Karpas-422 (cell line): ENCODE measurements at places on chromosomes 1 and 21.

GRCh38 chr1:179424610-179425009 lies 58.8 kb downstream of the AXDND1 start:
- DNase-seq: no peak

DNA sequence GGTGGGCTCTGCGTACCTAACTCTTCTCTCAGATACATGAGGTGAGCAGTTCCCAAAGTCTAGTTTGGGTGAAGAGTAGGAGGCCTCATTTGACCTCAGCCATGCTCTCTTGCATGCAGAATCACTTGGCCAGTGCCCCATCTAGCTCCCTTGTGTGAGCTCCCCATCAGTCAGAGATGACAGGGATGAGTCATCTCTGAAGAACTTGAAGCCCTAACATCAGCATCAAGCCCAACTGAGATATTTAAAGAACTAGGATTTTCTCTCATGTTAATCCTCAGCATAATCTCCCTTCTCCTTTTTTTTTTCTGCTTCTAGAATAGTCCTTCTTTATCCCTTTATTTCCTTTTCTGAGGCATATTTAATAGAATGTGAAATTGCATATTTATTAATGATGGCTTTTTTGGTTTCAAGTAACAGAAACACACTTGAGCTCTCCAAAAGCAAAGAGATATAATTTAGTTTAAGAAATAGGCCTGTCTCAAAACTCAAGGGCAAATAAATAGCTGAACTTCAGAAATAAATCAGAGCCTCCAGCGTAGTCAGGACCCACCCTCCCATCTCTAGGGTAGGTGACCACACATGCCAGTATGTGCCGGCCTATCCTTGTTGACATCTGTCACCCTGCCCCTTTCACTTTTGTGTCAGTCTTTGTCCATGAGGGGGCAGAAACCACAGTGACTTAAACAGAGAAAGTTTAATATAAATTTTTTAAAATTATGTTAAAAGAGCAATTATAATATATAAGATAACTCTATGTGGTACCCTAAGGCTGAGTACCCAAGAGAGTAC lies 112.3 kb downstream of the TSEN15 start:
- peak; percentile 44 for DNase-seq

- DNase-seq: peak; percentile 78
Measured at GRCh38 chr1:181033128-181033798, 520 bp upstream of the MR1 start.

DNA sequence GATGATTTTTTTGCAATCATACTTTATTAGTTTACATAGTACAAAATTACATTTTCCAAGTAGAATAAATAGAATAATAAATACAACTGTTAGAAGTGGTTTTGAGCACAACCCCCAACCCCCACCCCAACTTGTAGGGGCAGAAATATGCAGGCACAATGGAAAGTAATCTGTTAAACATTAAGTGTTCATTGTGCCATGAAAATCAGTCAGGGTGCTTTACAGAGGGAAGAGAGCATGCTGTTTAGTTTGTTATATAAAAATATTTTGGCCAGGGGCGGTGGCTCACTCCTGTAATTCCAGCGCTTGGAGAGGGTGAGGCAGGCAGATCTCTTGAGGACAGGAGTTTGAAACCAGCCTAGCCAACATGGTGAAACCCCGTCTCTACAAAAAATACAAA lies 2.6 kb downstream of the OR10T2 start:
- DNase-seq: no peak

DNA sequence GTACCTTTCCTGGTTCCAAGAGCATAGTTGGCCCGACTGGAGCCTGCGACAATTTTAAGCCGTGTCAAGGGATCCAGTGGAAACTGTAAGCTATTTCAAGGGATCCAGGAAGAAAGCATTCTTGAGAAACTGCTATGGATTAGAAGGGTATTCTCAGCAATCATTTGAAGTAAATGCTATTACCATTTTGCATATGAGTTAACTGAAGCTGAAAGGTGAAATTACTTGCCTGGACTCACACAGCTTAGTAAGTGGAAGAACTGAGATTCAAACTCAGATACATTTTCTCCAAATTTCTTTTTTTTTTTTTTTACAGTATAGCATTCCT lies 589 bp downstream of the ZNF684 start:
- DNase-seq: peak; percentile 57

DNA sequence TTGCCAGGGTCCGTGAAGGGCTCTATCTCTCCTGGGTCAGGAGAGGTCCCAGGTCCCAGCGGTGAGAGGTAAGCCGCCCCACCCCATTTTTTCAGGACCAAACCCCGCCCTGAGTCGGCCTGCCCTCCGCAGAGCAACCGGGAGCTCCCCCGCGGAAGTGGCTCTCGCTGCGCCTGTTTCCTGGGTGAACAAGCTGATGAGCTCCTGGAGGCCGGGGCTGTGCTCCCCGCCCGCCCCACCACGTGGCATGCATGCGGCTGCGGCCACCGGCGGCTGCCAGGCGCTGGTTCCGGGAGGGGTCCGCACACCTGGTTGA lies 32.0 kb downstream of the ZBTB17 start:
- no peak for DNase-seq

DNA sequence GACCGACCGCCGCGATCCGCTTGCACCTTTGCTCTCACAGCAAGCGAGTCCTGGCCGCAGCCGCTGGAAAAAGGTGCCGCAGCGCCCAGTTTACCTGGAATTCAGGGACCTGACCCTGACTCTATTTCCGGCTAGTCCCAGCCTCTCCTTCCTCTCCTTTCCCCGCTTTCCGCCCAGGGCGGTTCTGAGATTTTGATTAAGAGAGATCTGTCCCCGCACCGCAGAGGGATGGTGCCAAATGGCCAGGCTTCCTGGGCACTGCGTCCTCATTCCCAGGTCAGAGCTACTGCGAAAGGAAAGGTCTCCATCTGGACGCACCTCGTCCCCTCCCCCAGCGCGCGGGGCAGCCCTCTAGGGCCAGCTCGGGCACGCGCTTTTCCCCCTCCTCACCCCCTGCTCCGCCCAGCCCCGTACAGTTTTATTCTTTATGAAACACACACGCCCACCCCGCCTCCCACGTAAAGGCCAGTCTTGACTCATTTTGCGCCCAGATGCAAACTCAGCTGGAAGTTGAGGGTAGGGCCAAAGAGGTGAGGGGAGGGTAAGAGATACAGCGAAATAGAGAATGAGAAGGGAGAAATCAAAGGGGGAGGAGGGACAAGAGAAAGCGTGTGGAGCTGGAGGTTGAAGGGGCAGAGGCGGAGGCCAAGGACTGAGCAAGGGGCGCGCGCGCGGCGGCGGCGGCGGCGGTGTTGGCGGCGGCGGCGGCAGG lies 411.8 kb upstream of the ESRRG start:
- DNase-seq: no peak

DNA sequence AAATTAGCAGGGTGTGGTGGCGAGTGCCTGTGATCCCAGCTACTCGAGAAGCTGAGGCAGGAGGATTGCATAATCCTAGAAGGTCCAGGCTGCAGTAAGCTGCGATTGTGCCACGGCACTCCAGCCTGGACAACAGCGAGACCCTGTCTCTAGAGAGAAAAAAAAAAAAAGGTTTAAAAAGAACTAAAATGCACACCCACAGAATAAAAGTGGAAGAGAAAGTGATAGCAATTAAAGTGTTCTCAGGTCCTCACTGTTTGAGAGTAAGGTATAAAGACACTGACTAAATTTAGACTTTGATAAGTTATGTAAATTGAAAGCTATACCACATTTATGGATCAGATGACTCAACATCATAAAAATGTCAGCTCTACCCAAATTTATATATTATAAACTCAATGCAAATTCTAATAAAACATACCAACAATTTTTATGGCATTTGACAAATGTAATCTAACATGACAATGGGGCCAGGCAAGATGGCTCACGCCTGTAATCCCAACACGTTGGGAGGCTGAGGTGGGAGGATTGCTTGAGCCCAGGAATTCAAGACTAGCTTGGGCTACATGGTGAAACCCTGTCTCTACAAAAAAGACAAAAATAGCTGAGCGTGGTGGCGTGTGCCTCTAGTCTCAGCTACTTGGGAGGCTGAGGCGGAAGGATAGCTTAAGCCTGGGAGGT lies 11.8 kb downstream of the ZBTB17 start:
- peak; percentile 60 for DNase-seq

DNA sequence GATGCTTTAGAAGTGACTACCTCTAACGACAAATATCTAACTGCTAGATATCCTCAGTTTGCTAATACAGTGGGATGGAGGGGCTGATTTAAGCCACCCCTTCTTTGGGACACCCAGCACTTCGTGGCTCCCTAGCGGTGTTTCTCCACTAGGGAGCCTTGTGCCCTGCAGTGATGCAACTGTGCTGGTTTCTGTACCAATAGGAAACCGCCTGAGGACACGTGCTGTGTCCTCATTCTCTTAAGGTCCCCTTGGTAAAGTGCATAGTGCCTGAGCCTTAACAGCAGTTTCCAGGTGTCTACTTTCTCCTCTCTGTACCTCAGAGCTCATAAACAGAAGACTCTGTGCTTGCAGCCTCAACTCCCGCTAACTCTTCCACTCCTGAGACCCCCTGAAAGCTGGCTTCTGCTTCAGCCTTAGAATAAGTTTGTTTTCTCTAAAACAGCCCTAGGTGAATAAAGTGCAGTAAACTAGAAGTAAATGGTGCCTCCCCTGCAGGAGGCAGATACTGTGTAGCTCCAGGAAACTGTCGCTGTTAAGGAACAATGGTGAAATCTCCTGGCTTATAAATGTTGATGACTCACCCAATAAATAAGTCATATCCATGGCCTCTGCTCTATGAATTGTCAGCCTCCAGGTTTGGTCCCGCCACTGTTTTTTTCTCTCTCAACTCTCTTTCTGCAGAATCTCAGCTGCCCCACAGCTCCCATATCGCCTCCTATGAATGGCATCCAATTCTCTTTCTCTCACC lies 130.4 kb downstream of the AK5 start:
- peak; percentile 47 for DNase-seq
